Activated T-cell treated with anti-CD3 and anti-CD28 coated beads for 4 hours (primary cell): ENCODE measurements at places on chromosomes 7 and 10.
A peak's percentile ranks its signal among the peaks of the same experiment; 100 is the strongest.

- no peak for DNase-seq
These were observed 272.9 kb upstream of the KLF6 start for GRCh38 chr10:4057725-4058513.

DNA sequence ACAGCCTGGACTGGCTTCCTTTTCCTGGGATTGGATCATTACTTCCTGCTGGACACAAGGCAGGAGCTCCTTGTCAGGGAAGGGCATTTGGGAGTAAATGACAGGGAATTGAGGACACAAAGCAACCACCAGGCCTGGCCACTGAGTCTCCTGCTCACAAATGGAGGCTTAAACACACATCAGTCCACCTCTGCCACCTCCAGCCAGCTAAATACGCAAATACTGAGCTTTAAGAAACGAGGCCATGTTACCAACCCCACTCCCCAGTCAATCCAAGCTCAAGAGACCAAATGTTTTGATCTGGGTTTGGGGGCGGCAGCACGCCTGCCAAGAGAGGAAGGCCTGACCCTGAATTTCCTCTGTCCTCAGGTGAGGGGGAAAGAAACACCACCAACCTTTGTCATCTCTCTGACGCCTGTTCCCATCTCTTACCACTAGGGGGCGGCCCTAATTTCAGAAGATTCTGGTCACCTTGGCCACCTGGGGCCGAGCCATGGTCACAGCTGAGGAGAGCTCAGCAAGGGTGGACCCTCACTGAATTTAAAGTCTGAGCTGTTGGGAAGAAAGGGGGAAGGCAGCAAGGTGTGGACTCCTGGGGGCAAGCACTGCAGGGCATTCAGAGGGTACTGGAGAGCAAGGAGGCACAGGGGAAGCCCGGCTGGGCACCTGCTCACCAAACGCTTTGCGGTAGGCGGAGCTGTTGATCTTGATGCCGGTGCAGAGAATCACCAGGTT is 16.5 kb downstream of the AIFM2 start:
- DNase-seq: peak; percentile 38

- no peak for DNase-seq
These were observed 1121.4 kb downstream of the XPNPEP1 start for GRCh38 chr10:108801775-108802517.

- DNase-seq: no peak
These were observed 1.7 kb downstream of the EGFR start for GRCh38 chr7:55020466-55020871.

- DNase-seq: no peak
These were observed 904.6 kb upstream of the SORCS1 start for GRCh38 chr10:108069096-108069495.

GRCh38 chr7:38339953-38340819 is 66.8 kb upstream of the TARP start:
- DNase-seq: no peak

- DNase-seq: no peak
These were observed 102.1 kb upstream of the ANLN start for GRCh38 chr7:36287371-36288241.

DNA sequence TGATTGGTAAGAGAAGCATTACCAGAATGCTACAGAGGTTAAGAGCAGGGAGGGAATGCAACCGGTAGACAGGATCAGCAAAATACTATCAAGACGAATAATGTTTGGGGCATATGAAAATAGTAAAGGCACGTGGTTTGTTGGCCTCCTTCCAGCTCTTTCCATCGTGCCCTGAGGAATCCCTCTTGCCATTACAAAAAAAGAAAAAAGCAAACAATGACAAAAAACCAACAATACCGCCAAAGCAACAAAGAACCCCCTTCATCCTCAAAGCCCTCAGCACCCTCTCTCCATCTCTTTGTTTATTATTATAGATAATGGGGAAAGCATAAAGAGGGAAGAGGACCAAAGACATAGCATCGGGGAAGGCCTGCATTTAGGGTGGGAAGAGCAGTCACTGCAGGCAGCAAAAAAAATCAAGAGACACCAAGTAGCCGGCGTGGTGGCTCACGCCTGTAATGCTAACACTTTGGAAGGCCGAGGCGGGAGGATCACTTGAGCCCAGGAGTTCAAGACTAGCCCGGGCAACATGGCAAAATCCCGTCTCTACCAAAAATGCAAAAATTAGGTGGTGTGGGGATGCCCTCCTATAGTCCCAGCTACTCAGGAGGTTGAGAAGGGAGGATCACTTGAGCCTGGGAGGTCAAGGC is 78.0 kb downstream of the HIP1 start:
- no peak for DNase-seq

DNA sequence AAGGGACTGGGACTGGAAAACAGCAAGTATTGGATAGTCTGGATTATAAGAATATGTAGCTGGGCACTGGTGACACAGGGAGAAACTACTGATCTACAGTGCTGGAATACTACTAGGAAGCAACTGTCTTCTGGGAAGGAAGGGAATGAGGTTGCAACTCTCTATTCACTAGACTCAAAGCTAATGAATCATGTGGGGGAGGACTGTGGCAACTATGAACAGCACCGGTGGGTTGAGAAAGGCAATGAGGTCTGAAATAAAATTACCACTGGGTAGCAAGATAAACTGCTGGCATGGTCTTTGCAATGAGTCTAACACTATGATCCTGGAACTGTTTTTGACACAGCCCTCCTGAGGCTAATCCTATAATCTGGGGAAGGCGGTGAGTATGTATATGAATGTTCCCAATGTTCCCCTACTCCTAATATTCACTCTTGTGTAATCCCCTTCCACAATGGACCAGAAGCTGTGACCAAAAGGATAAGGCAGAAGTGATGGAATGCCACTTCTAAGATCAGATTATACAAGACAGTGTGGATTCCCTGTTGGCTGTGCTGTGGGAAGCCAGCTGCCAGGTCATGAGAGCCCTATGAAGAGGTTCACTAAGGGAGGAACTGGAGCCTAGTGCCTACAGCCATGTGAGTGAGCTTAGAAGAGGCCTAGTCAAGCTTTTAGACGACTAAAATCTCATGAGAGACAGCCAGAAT is 101.3 kb upstream of the DNAJB12 start:
- DNase-seq: no peak

DNA sequence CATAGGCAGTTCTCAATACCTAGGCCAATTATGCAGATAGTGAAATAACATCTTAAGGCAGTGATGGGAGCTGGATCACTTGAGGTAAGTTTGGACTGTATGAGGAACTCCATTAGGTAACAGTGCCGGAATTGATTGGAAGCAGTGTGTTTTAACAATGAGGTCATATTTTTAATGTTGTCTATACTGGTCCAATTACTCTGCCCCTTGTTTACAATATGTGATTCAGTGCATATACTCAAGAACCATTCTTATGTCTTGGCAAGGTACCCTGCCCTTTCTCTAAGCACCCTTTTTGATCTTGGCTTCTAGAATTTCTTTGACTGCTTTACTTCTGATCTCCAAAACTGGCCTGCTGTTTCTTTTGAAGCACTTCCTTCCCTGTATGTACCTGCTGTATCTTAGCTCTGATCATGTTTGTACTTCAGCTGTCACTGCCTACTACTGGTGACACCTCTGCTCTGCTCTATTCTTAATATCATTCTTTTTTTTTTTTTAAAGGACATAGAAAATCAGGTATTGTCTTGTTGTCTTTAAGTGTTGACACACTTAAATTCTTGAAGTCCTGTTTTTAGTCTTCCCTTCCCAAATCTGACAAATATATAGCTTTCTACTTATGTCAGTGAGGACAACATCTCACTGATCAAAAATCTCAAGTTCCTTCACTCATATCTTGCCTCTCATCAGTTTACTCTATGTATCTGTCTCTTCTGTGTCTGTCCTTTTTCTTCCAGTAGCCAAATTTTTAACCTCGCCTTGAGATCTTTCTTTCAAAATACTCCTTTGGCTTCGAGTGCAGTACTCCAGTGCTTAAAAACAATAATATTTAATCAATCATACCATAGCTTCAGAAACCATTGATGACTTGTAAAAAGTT is 46.4 kb upstream of the RPA3 start:
- no peak for DNase-seq

DNA sequence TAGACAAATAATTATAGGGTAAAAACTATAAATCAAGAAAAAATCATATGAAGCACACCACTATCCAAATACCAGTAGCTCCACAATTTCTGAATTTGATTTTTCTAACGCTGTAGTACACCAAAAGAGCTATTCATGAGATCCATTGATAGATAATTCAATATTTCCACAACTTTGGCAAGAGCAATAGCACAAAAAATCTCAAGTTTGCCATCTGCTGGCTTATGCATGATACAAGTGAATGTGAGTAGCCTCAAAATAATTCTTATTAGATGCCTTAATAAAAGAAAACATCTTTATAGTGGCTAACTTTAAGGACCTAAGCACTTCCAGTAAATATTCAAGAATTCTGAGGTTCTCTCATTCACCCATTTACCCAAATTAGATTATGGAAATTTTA is 2.2 kb upstream of the TMEM196 start:
- no peak for DNase-seq

DNA sequence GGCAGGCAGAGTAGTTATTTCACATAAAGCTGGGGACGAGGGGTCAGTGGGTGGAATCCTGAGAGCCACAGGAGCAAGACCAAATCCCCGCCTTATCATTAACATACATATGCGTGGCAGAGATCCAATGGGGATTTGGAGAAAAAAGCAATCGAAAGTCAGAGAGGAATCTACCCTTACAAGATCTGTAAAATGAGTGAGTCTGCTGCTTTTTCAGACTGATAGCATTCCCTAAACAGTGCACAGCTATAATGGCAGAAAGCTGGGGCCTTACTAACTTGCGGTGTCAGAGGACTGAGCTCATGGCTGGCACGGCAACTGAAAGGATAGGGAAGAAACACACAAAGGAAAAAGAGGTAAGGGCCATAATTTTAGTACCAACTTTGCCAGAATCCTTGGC is 25.0 kb downstream of the GPR22 start:
- no peak for DNase-seq

DNA sequence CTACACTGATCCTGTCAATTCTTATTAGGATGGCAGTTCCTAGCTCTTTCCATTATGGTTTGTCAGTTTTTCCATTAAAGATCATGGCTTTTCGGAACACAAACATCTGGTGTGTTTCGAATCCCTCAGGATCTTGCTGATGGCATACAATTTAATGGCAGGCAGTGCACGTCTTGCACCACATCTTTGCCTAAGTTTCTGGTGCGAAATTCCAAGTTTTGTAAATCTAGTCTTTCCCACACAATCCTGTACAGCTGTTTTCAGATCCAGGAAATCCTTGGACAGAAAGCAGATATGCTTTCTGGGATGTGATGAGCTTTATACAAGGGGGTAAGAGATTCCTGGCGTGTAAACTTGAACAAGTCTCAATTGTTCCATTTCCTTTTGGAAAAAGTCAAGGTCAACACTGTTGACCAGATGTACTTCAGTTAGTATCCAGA is 224.3 kb upstream of the PHYHIPL start:
- DNase-seq: no peak

- no peak for DNase-seq
These were observed 123.7 kb downstream of the GALNT17 start for GRCh38 chr7:71255537-71256178.

DNA sequence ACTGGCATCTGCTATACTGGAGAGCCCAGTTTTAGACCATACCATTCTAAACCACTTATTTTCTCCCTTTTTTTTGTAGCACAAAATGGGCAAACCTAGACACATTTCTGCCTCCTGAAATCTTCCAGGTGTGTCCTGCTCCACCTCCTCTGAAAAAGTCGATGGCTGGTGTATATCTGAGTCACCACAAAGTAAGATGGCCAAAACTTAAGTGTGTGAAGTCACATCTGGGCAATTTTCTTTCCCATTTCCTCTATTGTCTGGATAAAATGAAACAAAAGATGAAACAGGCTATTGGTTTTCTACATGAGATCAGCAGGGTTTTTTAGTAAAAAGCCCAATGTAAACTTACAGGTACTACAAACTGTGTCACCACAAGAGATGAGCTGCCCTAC is 65.5 kb downstream of the OSBPL3 start:
- no peak for DNase-seq

DNA sequence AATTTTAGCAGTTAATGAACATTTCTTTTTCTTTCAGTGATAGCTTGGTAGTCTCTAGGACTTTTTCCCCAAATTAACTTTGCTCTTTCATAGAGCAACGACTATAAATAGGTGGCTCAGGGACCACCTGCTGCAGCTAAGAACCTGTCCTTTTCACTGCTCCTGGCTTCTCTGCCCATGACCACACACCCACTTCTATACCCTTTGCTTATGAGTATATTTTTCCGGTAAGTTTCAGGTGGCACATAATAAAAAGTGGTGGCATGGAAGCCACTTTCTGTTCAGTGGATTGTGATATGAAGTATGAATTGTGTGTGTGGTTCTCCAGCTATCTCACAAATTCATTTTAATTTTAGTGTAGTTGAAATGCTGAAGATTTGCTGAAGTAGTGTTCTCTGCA is 1.2 kb downstream of the ING3 start:
- DNase-seq: no peak

GRCh38 chr10:45061982-45062381 is 61.3 kb downstream of the ZNF22 start:
- DNase-seq: no peak

DNA sequence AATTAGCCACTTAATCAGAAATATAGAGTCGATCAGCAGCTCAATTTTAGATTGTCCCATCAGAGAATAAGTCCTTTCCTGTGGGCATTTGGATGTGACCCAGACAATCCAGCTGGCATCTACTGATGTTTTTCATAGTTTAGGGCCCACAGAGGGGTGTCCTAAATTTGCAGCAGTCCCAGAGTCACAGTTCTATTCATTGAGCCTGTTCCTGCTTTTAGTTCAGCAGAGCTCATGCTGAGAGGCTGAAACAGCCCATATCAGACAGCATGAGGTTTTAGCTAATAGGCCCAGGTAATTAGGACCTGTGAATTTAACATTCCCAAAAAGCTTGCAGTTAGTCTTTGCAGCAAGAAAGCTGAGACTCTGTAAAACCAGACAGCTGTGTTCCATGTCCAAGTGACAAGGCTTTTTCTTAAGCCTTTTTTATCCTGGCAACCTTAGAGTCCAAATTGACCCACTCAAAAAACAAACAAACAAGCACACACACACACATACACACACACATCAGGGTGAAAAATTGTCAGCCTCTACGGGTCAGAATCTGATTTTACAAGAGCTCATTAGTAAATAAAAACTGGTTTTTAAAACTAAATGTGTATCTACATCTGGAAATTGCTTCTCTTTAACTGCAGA is 33.7 kb downstream of the ANKIB1 start:
- no peak for DNase-seq

DNA sequence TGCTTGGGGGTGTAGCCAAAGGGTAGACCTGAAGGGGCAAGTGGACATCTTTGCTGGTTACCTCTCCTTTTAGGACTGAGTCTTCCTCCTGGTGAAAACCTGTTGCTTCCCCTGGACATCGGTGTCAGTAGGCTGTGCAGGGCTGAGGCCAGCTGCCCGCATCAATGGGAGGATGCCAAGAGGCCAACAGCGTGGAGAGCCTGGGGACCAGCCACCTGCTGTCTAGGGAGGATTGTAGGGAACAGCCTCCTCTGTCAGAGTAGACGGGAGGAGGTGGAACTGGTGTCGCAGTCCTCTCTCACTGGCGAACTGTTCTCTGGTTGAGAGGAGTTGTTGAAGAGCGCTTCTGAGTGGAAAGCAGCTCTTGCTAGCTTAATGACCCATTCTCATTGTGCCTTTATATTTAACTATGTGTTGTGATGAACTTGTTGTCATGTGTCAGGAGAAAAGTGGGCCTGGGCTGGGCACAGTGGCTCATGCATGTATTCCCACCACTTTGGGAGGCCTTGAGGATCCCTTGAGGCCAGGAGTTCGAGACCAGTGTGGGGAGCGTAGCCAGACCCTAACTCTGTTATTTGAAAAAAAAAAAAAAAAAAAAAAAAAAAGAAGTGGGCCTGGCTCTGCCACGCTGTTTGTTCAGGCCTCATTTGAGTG is 1.8 kb downstream of the SUFU start:
- DNase-seq: no peak

- no peak for DNase-seq
These were observed 83.9 kb upstream of the UNC5B start for GRCh38 chr10:71128311-71128980.
